HCT116 (cell line): ENCODE measurements at places on chromosomes 5 and 9. TPM values are rescaled to one million over a fixed set of nuclear protein-coding genes. Genes with fewer than 3 reads are reported as not detected.
A peak's percentile ranks its signal among the peaks of the same experiment; 100 is the strongest.

DNA sequence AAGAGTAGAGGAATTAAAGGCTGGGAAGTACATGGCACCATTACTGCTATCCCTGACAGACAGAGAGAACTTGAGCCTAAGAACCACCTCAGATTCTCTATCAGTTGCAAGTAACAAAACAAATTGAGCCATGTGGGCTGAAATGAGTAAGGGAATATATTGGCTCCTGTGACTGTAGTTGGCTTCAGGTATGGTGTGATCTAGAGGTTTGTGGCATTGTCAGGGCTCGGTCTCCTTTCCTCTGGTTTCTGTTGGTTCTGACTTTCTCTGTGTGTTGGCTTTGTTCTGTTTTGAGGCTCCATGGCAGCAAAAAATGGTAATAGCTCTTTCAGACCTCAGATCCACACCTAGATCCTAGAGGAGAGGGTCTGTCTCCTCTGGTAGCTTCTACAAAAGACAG is 5.7 kb downstream of the GALNT10 start:
- no peaks in the 10 kb centered on the region for H3K27me3 ChIP-seq
- H3K27ac ChIP-seq, result no peak overlapping the region
- H3K36me3 ChIP-seq, result 0 out of 2 replicates have a peak, but pooled peaks cover 2% of the 10 kb centered on the region
- no peak for DNase-seq

GRCh38 chr5:118578093-118578492 is 410.3 kb downstream of the DTWD2 start:
- no peak overlapping the region for H3K4me3 ChIP-seq
- H3K27me3 ChIP-seq, result no peaks in the 10 kb centered on the region
- no peaks in the 10 kb centered on the region for H3K4me1 ChIP-seq
- H3K27ac ChIP-seq, result no peak overlapping the region

- H3K27me3 ChIP-seq, result no peaks in the 10 kb centered on the region
- peaks cover 20% of the 10 kb centered on the region for H3K4me1 ChIP-seq
- peak overlapping the region; percentile 67 for H3K4me3 ChIP-seq
- DNase-seq, result no peak
- peak overlapping the region; percentile 70; the same call in 1 of the 2 replicates for H3K27ac ChIP-seq
- no peaks in the 10 kb centered on the region for H3K36me3 ChIP-seq
These were observed 694 bp upstream of the PLIN2 start for GRCh38 chr9:19127871-19128500.

PCDHB10 gene
- total RNA-seq, result not detected
